ENCODE measurements at places on chromosomes 16 and 17. TPM values are rescaled to one million over a fixed set of nuclear protein-coding genes. Genes with fewer than 3 reads are reported as not detected.

DNA sequence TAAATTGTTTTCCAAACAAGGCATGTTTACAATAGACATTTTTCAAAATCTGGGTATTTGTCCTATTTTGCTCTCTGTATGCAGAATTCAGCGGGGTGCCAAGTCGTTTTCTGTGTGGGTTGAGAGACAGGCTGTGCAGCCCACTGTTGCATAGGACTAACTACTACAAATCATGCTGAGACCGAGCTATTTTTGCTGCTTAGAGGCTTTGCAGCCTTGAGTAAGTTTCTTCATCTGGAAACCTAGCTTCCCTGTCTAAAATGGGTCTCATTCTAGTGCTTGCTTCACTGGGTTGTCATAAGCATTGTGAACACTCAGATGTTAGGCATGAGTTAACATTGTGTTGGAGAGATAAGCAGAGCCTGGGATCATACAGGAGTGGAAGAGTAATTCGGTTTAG, 1.3 kb downstream of the PRPSAP2 start:
- H3K27ac ChIP-seq: no peak overlapping the region
- H3K27me3 ChIP-seq: no peaks in the 10 kb centered on the region
- DNase-seq: no peak
- H3K4me3 ChIP-seq: peak overlapping the region; percentile 80
- no peaks in the 10 kb centered on the region for H3K36me3 ChIP-seq

DNA sequence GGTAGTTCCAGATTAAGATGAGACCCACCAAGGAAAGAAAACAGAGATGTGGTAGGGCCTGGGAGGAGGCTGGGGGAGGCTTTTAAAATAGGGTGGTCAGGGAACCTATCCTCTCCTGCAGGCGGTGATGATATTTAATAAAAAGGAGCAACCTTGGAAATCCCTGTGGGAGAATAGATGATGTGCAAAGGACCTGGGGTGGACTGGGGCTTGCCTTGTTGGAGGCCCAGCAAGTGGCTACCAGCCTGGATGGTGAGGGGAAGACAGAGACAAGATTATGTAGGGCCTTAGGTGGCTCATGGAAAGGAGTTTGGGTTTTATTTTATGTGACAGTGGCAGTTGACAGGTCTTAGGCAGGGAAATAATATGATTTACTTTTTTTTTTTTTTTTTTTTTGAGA, 1.8 kb downstream of the POLR3E start:
- no peak for DNase-seq
- peaks cover 13% of the 10 kb centered on the region for H3K36me3 ChIP-seq
- no peak overlapping the region for H3K27ac ChIP-seq
- no peaks in the 10 kb centered on the region for H3K4me1 ChIP-seq
- H3K27me3 ChIP-seq: no peaks in the 10 kb centered on the region

DNA sequence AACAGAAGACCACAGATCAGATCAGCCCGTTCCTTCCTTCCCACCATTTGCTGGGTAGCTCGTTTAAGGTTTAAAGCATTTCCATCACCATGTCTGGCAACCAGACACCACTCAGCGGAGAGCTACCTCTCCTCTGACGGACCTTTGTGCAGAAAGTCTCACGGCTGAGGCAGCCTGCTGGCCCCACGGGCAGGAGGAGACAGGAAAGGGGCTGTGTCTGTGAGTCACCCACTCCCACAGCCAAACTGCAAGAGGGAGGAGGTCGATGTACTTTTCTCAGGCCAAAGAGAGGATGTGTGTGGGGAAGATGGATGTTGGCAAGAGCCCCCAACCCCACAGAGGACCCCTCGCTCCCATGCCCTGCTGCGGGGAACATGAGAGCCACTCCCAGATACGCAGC, 92.1 kb downstream of the ZNF423 start:
- no peaks in the 10 kb centered on the region for H3K27me3 ChIP-seq
- H3K27ac ChIP-seq: no peak overlapping the region
- H3K4me3 ChIP-seq: no peak overlapping the region
- no peaks in the 10 kb centered on the region for H3K36me3 ChIP-seq

Gene PHKG2
- total RNA-seq: 37.2 TPM

All from H1 (cell line).